GM10248 (cell line): ENCODE measurements at places on chromosomes 2 and 18.
A peak's percentile ranks its signal among the peaks of the same experiment; 100 is the strongest.

GRCh38 chr2:187876554-187876953 is 322.3 kb upstream of the TFPI start:
- DNase-seq, result no peak

DNA sequence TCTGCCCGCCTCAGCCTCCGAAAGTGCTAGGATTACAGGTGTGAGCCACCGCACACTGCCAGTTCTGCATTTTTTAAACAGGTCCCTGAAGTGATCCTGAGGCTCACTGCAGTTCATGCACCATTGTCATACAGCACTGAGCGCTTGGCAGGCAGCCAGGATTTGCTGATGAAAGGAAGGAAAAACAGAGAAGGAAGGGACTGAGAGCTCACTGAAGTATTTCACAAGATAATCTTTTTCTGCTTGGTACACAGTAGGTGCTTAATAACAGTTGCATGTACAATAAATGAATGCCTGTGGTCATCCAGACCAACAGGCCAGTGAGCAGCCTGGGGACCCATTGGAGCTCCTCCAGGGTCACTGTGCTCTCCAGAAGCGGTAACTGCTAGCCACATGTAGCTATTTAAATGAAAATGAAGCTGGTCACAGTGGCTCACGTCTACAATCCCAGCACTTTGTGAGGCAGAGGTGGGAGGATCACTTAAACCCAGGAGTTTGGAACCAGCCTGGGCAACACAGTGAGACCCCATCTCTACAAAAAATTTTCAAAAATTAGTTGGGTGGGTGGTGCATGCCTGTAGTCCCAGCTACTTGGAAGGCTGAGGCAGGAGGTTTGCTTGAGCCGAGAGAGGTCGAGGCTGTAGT is 33.1 kb upstream of the SMAD7 start:
- DNase-seq, result no peak

DNA sequence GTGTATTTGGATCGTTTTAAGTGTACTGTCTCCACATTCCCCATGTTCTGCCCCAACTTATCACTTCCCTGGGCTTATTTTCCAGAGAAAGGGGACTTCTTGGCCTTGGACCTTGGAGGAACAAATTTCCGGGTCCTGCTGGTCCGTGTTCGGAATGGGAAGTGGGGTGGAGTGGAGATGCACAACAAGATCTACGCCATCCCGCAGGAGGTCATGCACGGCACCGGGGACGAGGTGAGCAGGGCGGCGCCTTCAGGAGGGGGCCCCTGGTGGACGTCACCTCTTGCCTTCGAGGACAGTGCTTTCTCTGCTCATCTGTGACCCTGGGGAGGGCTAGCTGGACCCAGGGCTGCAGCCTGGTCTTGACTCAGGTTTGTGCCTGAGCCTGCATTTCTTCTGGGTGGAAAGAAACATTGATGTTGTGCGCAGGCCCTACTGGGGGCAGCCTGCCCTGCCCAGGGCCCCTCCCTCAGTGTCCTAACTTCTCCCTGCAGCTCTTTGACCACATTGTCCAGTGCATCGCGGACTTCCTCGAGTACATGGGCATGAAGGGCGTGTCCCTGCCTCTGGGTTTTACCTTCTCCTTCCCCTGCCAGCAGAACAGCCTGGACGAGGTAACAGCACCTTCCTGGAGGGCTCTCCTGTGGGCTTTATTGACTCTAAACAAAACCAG is 47.8 kb downstream of the HK2 start:
- DNase-seq, result no peak

GRCh38 chr2:69299772-69300516 is 87.1 kb downstream of the GFPT1 start:
- DNase-seq, result no peak

GRCh38 chr2:39217192-39217550 is 26.6 kb downstream of the CDKL4 start:
- no peak for DNase-seq

DNA sequence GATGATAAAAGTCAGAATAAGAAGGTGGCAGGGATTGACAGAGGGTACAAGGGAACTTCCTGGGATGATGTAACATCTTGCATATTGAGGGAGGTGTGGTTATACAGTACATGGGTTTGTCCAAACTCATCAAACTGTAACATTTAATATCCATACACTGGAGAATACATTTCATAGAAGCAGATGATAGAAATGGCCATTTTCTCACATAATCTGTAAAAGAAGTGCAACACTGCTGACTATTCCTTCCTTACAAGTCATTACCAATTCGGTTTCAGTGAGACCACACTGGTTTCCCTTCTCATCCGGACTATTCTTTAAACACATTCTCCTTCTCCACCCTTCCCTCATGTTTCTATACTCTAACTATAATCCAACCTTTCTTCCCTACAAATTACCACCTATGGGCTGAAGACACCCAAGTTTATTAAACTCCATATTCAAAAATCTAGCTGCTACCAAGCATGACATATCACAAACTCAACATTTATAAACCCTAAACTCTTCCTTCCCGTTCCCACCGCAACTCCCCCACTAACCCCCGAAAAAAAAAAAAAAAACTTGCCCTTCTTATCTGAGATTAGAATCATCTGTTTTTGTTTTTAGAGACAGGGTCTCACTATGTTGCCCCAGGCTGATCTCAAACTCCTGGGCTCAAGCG is 1.6 kb downstream of the COX7A2L start:
- no peak for DNase-seq

DNA sequence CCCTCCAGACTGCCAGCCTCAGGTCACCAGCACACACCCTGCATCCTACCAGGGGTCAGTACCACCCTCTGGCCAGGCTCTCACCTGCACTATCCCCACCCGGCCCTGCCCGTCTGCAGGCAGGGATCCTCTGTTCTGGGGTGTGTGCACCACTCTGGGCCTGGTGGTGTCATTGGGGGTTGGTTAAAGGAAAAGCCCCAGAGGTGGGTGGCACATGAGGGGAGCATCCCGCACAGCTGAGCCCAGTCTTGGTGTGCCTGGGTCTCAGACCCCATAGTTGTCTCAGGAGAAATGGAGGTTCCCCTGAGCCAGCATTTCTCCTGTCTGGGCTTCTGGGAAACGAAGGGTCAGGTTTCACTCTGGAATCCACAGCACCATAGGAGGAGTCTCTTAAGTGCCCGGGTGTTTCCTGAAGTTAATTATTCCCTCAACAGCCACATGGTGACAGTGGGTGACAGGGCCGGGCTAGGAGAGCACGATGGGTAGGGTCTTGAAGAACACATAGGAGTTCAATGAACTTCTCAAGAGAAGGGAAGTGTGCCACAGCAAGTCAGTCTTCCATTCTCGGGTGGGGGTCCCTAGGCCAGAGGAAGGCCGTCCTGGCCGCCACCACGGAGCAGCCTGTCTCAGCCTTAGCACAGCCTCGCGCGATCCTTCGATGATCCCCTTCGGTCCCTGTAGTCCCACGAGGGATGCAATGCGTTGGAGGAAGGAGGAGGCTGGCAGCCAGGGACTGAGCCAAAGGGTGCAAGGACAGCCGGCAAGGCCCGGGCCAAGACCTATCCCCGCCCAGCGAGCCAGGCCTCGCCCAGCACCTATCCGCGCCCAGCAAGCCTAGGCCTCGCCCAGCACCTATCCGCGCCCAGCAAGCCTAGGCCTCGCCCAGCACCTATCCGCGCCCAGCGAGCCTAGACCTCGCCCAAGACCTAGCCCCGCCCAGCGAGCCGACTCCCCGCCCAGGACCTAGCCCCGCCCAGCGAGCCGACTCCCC is 1.1 kb upstream of the FARP2 start:
- DNase-seq, result peak; percentile 62

DNA sequence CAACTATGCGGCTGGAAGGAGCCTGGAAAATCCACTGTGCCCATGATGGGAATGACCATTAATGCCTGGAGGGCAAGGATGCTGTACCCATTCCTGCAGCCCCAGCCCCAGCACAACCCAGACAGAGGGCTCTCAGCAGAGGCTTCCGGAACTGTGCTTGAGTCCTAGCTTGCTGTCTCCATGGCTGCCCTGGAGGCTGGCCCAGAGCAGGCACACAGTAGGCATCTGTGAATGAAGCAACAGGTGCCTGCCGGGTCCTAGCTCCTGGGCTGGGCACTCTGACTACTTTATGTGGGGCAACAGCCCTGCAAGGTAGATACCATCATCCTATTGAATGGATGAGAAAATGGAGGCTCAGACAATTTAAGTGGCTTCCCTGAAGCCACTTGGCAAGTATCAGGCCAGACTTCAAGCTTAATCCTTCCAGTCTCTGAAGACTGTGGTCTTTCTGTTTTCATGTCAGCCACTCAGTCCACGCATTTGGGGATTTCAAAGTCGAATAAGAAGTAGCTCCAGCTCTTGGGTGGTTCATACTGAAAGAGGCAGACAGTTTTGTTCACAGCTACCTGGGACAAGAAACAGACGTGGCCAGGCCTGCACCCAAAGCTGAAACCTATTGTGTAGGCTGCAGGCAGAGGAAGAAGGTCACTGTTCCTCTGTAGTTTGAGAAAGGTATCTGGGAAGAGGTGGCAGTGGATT is 237.5 kb downstream of the ZBTB7C start:
- no peak for DNase-seq

DNA sequence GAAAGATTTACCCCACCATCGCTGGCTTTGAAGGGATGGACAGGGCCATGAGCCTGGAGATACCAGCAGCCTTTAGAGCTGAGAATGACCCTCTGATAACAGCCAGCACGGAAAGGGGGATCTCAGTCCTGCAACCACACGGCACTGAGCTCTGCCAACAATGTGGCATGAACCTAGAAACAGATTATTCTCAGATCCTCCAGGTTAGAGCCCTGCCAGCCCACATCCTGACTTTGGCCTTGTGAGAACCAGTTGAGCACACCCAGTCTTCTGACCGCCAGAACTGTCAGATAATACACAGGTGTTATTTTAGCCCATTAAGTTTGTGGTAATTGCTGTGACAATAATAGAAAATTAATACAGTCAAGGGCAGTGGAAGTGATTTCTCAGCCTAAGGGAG is 9.4 kb upstream of the GNLY start:
- DNase-seq, result no peak

GRCh38 chr18:681985-682384 is 24.5 kb downstream of the TYMS start:
- no peak for DNase-seq

- DNase-seq, result no peak
Measured at GRCh38 chr2:170647741-170648436, 67.2 kb upstream of the SP5 start.

DNA sequence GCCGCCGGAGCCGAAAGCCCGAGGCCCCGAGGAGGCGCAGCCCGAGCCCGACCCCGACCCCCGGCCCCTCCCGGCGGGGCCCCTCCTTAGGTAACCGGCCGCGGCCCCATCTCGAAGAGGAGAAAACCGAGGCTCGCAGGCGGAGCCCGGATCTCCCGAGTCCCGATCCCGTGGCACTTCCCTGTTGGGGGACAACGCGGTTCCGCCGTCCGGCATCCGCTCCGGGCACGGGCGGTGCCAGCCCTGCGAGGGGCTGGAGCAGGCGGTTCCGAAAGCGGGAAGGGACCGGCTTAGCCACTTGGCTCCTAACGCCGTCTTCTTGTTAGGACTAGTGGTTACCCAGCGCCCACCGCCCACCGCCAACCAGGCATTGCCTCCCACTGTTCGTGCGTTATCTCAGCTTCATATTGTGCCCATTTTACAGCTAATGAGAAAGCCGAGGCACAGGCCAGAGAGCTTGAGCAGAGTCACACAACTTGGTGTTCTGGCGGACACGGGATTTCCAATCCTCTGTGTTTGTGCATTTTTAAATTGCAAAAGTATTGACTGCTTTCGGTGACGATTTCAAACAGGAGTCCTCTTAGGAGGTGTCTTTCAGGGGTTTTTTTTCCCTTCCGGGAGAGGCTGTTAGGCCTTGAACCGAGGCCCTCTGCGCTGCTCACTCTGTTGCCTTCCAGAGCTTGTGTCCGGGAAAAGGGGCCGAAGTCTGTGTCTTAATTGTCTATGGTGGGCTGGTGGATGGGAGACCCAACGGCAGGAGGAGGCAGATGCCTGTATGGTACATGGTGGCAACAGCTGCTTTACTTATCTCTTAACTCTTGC is 562 bp downstream of the CENPA start:
- peak; percentile 35 for DNase-seq

- DNase-seq, result no peak
Measured at GRCh38 chr2:152421521-152422370, 86.8 kb downstream of the FMNL2 start.

- no peak for DNase-seq
Measured at GRCh38 chr2:63571291-63571690, 17.0 kb downstream of the WDPCP start.

DNA sequence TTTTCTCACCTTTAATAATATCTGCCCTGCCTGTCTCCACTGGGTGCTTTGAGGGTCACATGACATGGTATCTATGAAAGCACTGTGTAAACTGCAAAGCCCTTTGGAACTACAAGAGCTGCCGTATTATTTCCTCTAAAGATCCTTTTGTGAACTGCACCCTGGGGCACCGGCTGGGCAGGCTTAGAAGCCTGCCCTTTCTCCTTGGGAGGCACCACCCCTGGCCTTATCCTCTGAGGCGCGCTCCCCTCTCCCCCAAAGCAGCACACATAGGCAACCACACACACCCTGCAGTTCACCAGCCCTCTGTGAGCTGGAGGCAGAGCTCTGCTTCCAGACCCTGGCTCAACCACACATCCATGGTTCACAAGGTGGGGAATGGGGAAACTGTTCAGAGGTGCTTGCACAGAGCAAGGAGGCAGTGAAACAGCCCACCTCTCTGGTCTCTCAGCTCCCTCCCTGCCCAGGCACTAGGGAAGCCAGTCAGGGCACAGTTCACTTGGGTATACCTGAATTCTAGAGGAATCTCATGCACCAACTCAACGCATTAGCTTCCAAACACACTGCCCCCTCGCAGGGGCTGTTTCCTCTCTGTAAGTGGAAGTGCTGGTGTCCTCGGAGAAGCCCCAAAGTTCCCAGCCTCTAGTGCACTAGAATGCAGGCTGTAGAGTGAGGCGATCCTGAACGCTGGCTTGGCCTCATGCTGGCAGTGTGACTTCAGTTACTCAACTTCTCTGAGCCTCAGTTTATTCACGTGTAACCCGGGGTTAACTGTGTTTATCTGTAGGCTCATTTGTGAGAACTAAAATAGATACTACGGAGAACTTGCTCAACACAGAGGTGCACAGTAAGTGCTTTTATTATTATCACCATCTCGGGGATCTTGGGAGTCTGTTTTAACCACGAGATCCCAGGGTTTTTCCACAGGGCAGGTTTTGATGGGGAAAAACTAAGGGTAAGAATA is 11.0 kb downstream of the SIGLEC15 start:
- no peak for DNase-seq

- DNase-seq, result no peak
Measured at GRCh38 chr18:6821356-6821755, 91.8 kb downstream of the ARHGAP28 start.

GRCh38 chr18:62152844-62153243 is 34.0 kb downstream of the PIGN start:
- no peak for DNase-seq

- DNase-seq, result no peak
Measured at GRCh38 chr2:6922201-6922656, 5.0 kb downstream of the RNF144A start.
